Activated naive CD8-positive, alpha-beta T cell treated with anti-CD3 and anti-CD28 coated beads for 36 hours (primary cell): ENCODE measurements at places on chromosomes 5 and 9.

DNA sequence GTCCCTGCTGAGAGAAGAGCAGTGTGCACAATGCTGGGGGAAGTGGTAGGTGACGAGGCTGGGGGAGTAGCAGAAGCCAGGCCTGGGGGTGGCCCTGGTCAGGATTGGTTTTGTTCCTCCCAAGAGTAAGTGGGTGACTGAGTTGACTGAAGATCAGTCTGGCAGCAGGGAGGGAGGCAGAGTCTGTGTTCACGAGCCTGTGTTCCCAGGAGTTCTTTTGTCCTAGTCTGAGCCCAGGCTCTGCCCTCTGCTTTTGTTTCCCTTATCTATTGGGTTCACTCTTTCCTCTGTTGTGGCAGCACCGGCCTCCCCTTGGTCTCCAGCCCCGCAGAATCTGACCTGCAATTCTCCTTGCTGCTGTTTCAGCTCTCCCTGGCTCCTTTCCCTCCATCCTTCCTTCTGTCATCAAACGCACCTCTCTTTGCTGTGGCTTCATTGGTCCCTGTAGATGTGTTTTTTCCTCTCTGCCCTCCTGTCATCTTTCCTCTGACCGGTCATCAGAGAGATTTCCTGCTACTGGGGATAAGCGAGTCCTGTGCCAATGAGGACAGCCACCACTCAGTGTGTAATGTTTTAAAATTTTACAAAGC, 607.4 kb downstream of the KIF4B start:
- no peak for DNase-seq

DNA sequence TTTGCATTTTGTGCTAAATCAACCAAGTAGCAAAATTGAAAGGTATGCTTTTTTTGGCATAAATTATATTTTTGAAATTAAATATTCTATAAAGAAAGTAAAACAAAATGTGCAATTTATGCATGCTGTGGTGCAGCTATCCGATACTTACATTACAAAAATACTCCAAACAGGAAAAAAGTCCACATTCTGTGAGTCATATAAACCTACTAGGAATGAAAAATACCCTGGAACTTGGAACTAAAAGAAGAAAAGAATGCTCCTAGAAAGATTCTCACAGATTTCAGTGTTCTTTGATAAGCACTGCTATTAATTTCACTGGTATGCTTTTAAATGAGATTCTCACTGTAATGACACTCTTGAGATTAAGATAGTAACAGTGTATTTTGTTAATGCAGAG, 92.6 kb downstream of the OSMR start:
- DNase-seq, result no peak

- DNase-seq, result no peak
Measured at GRCh38 chr5:68708156-68708841, 385.5 kb upstream of the SLC30A5 start.

DNA sequence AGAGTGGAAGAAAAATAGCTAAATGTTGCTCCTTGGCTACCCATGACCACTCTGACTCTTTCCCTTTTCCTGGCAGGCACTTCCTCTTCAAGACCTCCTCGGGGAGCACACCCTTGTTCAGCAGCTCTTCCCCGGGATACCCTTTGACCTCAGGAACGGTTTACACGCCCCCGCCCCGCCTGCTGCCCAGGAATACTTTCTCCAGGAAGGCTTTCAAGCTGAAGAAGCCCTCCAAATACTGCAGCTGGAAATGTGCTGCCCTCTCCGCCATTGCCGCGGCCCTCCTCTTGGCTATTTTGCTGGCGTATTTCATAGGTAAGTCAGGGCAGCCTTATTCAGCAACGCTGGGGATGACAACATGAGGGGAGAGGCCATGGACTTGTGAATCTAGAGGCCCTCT, 298.6 kb upstream of the WWC1 start:
- DNase-seq, result no peak

DNA sequence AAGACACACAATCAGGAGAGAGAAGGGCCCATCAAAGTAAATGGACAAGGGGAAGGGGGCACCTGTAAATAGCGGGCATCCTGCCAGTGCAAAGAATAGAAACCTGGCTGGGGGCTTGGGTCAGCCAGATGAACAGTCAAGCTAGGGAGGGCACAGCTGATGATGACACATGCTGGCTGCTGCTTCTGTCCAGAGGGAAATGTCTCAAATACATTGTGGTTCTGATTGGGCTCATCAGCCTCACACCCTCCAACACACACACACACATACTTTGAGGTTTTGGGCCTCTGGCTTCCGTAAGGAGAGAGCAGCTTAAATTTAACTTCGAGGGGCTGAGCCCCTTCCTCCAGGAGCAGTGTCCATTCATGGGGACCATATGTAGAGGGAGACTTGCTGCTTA, 27.6 kb upstream of the SPATA31E1 start:
- no peak for DNase-seq

GRCh38 chr5:170527991-170528390, 24.2 kb downstream of the KCNIP1 start:
- no peak for DNase-seq
